ENCODE measurements at places on chromosomes 16 and 17.

DNA sequence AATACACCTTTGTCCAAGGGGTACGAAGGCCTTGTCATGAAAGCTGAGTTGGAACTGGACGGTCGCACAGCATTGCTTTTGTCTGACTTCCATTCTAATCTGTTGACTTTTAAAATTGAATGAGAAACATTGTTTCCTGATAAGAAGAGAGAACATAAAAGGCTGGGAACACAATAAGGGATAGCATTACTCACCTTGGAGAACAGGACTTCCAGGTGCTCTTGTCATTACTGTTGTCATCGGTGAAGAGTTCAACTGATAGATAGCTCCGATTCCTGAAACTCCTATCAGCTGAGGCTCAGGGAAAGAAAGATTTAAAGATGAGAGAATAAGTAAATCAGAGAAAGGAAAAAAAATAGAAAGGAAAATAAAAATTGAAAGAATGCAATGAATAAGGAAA is 351.1 kb downstream of the KCNJ2 start:
- H3K27me3 ChIP-seq, result no peaks in the 10 kb centered on the region
- no peaks in the 10 kb centered on the region for H3K36me3 ChIP-seq
- H3K4me3 ChIP-seq, result no peak overlapping the region
- H3K27ac ChIP-seq, result no peak overlapping the region
- no peaks in the 10 kb centered on the region for H3K4me1 ChIP-seq

DNA sequence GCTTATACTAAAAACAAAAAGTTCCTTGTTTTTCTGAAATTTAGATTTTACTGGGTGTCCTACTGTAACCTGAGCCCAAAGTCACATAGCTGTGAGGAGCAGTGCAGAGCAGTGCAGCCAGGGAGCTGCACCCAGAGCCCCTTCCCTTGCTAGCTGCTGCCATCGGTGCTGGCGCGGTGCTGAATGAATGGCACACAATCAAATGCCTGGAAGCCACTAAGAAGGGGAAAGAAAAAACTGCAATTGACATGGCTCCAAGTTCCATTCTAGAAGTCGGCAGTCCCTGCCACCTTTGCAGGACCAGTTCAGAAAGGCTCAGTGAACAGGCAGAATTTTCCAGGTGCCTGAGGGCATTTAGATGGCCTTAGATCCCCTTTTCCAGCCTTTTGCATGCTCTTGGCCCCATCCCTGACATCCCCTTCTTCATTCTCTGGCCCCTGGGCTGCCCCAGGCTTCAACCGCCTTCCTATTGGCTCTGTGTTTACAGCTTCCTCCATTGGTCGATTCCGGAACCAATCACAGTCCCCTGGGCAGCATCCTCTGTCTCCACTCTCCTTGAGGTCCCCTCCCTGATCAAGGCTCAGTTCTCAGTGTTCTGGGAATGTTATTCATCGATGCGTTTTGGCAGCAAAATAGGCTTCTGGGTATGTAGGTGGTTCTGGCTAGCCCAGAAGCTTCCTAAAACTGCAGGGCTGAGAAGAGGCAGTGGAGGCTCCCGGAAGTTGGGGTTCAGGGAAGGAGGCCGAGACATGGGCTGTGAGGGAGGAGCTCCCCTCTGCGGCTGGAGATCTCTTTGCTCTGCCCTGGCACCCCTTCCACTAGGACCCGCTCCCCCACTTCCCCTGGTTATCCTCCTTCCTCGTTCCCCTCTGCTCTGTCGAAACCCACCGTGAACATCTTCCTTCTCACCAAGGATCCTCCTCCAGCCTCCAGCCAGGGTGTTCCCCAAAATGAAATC is 37.9 kb downstream of the ATP2C2 start:
- H3K27me3 ChIP-seq, result no peaks in the 10 kb centered on the region
- H3K4me3 ChIP-seq, result no peak overlapping the region
- no peaks in the 10 kb centered on the region for H3K36me3 ChIP-seq
- DNase-seq, result no peak
- H3K4me1 ChIP-seq, result no peaks in the 10 kb centered on the region

GRCh38 chr17:78210111-78210510 is 3.9 kb upstream of the BIRC5 start:
- no peaks in the 10 kb centered on the region for H3K4me1 ChIP-seq
- H3K4me3 ChIP-seq, result no peak overlapping the region
- H3K36me3 ChIP-seq, result peaks cover 18% of the 10 kb centered on the region
- no peak overlapping the region for H3K27ac ChIP-seq
- DNase-seq, result no peak

GRCh38 chr17:71779482-71779881 is 341.3 kb upstream of the SOX9 start:
- no peak for DNase-seq
- no peak overlapping the region for H3K27ac ChIP-seq
- no peaks in the 10 kb centered on the region for H3K36me3 ChIP-seq
- no peaks in the 10 kb centered on the region for H3K4me1 ChIP-seq

GRCh38 chr16:22322021-22322471 is 24.8 kb downstream of the POLR3E start:
- no peak overlapping the region for H3K4me3 ChIP-seq
- no peaks in the 10 kb centered on the region for H3K4me1 ChIP-seq
- peaks cover 11% of the 10 kb centered on the region for H3K36me3 ChIP-seq
- no peak overlapping the region for H3K27ac ChIP-seq
- no peaks in the 10 kb centered on the region for H3K27me3 ChIP-seq

GRCh38 chr16:66947302-66948065 is 12.2 kb downstream of the CES2 start:
- no peak overlapping the region for H3K27ac ChIP-seq
- H3K27me3 ChIP-seq, result no peaks in the 10 kb centered on the region
- H3K4me3 ChIP-seq, result peak overlapping the region; percentile 50
- no peaks in the 10 kb centered on the region for H3K36me3 ChIP-seq
- no peaks in the 10 kb centered on the region for H3K4me1 ChIP-seq

DNA sequence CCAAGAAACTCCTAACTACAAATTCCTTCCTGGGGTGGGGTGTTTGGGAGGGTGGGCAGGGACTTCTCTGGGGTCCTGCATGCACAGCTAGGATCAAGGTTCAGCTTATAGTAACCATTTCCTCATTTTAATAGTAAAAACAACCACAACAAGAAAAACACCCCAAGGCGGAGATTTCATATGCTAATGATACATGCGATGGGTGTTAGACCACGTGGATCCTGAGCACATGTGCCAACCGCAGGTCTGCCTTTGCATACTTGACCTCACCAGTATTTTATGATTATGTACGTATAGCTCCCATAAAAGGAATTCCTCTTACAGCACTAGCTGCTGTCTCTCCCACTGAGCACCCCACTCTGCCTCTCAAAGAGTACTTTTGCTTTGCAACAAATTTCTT is 1.9 kb downstream of the KRTAP4-11 start:
- no peak overlapping the region for H3K27ac ChIP-seq
- no peaks in the 10 kb centered on the region for H3K4me1 ChIP-seq
- DNase-seq, result no peak
- no peak overlapping the region for H3K4me3 ChIP-seq
- H3K27me3 ChIP-seq, result no peaks in the 10 kb centered on the region

DNA sequence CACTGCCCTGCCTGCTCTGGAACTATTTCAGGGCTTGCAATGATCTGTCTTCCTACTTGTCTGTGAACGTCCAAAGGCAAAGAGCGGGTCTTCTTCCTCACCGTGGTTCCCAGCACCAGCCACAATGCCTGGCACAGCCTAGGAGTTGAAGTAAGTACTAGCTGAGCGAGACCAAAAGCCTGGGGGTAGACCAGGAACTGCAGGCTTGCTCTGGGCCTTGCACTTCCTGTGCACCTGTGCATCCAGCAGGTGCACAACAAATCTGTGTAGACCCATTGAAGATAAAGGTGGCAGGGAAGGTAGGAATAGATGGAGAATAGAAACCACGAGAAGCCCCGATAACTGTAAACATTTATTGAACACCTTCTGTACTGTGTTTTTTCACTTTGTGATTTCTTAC is 4.6 kb downstream of the FAM171A2 start:
- H3K27me3 ChIP-seq, result no peaks in the 10 kb centered on the region
- H3K36me3 ChIP-seq, result no peaks in the 10 kb centered on the region
- H3K4me1 ChIP-seq, result no peaks in the 10 kb centered on the region
- DNase-seq, result no peak
- no peak overlapping the region for H3K27ac ChIP-seq

GRCh38 chr17:28253663-28254062 is 65.3 kb upstream of the TMEM97 start:
- no peak overlapping the region for H3K4me3 ChIP-seq
- no peaks in the 10 kb centered on the region for H3K4me1 ChIP-seq
- H3K27me3 ChIP-seq, result no peaks in the 10 kb centered on the region

DNA sequence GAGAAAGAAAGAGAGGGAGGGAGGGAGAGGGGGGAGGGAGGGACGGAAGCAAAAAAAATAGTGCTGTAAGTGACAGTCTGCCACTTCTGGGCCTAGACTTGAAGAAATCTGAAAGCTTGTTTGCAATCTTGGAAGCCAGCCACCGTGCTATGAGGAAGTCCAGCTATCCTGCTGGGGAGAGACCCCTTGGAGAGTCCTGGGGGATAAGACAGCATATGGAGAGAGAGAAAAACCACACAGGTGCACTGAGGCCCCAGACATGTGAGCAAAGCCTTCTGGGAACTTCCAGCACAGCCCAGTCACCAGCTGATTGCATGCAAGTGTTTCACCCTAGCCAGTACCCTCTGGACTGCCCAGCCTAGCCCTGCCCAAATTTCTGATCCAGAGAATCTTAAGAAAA is 12.6 kb upstream of the ALOX12B start:
- no peaks in the 10 kb centered on the region for H3K36me3 ChIP-seq
- H3K27me3 ChIP-seq, result no peaks in the 10 kb centered on the region
- no peaks in the 10 kb centered on the region for H3K4me1 ChIP-seq
- no peak for DNase-seq

DNA sequence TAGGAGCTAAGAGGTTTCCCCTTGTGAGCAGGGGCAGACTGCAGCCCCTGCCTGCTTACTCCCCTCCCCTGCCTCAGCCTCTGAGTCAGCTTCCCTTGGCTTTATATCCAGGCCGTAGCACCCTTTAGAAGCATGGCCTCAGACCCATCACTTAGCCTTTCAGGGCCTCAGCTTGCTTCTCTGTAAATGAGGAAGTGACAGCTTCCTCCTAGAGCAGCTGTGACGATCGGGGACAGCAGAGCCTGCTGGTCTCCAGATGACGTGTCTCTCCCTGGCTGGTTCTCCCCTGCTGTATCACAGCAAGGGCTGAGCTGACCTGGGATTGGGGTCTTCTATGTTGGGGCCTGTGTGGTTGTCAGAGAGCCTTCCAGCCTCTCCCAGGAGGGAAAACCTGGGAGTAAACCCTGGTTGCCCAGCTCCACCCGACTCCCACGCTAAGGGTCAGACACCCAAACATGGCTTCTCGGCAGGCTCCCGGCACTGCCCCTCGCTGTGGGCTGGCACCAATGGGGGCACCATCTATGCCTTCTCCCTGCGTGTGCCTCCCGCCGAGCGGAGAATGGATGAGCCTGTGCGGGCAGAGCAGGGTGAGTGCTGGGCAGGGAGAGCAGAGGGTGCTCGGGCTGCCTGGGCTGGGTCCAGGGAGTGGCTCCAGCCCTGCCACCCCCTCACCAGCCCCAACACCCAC is 16.3 kb upstream of the MYO15B start:
- DNase-seq, result no peak
- H3K27ac ChIP-seq, result no peak overlapping the region
- H3K36me3 ChIP-seq, result peaks cover 34% of the 10 kb centered on the region
- no peak overlapping the region for H3K4me3 ChIP-seq
- H3K27me3 ChIP-seq, result no peaks in the 10 kb centered on the region

DNA sequence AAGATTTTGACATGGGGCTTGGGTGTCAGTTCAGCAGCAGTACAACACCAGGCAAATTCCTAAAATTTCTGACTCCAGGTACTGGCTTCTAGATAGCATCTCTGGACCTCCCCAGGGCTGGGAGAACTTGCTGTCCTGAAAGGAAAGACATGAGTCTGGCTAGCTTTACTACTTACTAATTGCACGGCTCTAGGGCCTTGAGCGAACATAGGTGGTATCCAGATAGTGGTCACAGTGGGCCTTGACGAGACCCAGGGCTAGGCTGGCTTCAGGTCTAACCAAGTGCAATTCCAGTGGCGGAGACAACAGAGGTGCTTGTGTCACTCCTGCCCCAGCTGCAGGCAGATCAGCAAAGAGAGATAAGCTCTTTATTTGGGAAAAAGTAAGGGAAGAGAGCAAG is 16.4 kb upstream of the SLC13A5 start:
- H3K27ac ChIP-seq, result no peak overlapping the region
- no peak overlapping the region for H3K4me3 ChIP-seq
- DNase-seq, result no peak
- H3K4me1 ChIP-seq, result no peaks in the 10 kb centered on the region

DNA sequence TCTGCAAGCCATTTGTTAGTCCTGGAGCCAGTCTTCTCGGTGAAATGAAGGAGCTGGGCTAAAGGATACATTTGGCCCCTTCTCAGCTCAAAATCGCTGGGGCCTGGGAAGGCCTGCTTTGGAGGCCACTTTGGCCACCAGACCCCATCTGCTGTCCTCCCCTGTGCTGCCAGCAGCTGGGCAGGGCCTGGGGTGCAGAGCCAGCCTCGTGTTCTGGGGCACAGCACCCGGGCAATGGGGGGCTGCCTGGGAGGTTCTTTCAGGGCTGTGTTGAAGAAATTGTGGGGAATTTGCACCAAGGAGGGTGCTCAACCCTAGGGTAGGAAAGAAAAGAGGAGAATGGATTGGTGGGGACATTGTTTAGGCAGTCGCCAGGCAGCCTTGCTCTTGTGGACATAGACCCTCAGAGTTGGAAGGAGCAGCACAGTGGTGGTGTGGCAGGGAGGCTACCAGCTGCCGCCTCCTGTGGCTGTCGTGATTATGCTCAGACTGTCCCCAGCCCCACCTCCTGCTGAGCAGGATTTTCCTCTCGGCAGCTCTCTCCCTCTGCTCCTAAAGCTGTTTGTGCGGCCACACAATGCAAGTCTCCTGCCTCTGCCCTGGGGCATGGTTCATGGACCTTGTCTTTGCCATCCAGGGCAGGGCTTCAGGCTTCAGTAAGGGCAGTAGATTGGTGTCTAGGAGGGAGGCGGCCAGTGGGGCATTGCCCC is 174.8 kb downstream of the NTN1 start:
- no peak overlapping the region for H3K4me3 ChIP-seq
- no peak for DNase-seq
- no peaks in the 10 kb centered on the region for H3K27me3 ChIP-seq
- H3K36me3 ChIP-seq, result no peaks in the 10 kb centered on the region
